Type B pancreatic cell (in vitro differentiated cells): ENCODE measurements at places on chromosomes 6 and 20.

DNA sequence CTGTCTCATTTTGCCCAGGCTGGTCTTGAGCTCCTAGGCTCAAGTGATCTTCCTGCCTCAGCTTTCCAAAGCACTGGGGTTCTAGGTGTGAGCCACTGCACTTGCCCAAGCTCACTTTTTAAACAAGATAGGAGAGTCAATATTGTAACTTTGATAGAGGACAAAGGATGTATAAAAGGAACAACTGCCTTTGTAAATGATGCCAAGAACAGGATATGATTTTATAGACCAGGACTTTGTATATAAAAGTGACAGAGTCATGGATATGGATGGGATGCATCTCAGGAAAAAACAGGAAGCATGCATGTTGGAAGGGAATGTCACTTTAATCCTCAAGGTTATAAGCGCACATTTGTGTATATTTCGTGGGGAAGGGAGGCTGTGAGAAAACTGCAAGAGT lies 338.4 kb downstream of the PRL start:
- no peak for DNase-seq

GRCh38 chr6:138229072-138229471 lies 10.8 kb upstream of the PBOV1 start:
- no peak for DNase-seq

GRCh38 chr6:36826520-36827227 lies 12.6 kb downstream of the CPNE5 start:
- no peak for DNase-seq

GRCh38 chr6:130105996-130106704 lies 87.8 kb downstream of the L3MBTL3 start:
- no peak for DNase-seq

DNA sequence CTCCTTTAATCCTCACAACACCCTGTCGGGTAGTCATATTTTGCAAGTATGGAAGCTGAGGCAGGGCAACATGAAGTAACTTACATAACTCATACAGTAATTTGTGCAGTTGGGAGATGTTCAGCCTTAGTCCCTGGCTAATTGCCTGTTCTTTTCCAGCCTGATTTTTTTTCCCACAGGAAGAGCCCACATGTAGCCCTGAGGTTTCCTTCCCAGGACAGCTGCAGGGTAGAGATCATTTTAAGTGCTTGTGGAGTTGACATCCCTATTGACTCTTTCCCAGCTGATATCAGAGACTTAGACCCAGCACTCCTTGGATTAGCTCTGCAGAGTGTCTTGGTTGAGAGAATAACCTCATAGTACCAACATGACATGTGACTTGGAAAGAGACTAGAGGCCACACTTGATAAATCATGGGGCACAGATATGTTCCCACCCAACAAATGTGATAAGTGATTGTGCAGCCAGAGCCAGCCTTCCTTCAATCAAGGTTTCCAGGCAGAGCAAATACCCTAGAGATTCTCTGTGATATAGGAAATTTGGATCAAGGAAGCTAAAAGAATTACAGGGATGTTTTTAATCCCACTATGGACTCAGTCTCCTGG lies 5.0 kb upstream of the BTN2A1 start:
- no peak for DNase-seq

- DNase-seq, result no peak
Observed at GRCh38 chr20:11438412-11438811, 479.3 kb upstream of the BTBD3 start.

DNA sequence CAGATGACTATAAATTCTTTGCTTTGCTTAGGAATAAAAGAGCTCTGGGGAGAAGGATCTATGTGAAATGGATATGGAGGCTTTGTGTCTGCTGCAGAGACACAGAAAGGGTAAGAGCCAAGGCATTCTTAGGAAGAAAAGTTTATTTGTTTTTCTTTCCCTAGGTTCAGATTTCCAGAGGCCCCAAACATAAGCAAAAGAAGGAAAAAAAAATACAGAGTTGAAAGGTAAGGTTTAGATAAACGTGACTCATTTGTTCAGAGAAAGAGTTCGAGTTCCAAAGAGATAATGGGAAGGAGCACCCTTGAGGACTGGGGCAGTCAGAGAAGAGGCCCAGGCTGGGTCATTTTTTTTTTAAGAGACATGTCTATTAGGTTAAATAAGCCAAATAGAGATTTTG lies 27.4 kb upstream of the BMP5 start:
- no peak for DNase-seq

DNA sequence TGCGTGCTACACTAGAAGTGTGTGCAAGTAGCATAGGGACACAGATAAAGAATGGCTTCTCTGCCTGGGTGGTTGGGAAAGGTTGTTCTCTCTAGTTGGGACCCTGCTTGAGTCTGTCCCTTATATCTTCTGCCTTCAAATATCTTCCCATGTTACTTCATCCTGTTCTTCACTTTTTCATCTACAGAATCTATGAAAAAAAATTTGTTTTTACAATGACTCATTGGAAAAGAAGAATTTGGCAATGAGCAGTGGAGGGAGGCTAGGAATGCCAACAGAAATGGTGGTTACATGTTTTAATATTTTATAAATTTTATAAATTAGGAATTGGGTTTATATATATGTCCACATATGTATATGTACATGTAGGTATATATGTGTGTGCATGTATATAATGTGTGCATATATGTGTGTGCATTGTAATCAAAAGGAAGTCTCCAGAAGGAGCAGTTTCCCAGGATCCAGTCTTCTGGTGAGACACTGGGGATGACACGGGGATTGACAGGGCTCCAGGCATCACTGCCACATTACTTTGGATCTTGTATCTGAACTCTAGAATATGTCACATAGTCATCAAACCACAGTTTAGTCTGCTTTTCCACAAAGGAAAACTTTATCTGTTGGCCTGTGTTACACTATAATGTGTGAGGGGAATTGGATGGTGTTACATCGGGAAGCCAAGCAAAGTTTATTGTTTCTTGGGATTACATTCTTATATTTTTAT lies 75.3 kb upstream of the RIPOR2 start:
- DNase-seq, result no peak

GRCh38 chr6:128759901-128760300 lies 123.0 kb upstream of the LAMA2 start:
- DNase-seq, result no peak

DNA sequence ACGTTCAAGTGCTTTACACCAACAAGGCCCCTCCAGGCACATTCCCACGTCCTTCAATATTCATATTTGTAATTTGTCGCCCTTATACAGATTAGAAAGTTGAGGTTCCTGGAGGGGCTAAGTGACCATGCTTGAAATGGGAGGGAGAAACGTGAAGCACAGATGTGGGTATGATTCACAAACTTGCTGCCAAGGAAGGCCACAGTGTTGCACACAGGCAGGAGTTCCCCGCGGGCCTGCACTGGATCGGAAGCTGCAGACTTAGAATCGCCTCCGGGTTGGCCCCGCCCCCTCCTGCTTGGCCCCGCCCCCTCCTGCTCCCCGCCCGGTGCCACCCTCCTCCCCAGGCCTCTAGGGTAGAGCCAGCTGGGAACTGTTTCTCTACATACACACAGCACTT lies 58.2 kb upstream of the QKI start:
- no peak for DNase-seq

GRCh38 chr20:3485913-3486312 lies 15.1 kb downstream of the ATRN start:
- no peak for DNase-seq

DNA sequence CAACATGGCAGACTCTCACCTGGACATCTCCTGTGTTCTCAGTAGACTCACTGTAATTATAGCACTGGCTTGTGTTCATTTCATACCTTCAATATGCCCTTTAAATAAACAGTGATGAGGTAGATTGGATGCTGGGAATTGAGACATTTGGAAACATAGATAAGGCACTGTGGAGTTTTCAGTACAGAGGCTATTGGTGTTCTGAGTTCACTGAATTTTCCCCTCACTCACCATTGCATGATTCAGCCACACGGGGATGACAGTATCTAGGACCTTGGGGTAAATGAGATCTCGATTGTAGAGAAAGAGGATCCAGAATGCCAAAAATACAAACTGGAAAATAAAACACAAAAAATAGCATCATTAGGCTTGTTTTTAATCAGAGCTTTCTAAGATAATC lies 12.6 kb downstream of the ADTRP start:
- no peak for DNase-seq

DNA sequence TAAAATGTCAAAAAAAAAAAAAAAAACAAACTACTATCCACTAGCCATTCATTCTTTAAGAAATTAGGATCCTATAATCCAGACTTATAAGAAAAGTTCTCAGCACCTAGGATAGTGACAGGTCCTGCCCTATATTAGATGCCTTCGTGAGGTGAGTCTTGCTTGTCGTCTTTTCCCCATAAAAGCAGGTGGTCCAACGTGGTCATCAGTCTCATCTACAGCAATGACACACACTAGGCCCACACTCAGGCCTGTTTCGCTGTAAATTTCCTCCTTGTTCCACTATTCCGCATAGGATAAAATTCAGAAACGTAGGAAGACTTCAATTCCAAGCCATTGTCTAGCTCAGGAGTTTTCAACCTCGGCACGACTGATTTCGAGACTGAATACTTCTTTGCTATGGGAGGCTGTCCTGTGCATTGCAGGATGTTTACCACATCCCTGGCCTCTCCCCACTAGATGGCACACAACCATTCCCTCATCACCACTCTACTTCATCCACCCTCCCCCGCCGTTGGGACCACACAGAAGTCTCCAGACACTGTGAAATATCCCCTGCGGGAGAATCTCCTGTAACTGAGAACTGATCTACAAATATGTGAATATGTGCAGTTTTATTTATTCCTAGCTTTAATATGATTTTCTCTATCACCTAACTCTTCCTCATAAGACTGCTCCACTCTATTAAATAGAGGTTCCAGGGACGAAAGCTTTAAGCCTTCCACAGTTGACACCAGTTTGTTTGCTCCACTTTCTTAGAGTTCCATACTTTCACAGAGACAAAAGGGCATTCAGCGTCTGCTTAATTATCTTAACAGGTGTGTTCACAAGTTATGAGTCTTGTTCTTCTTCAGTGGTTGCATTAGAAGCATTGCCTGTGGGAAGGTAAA lies 346.3 kb downstream of the BMP2 start:
- no peak for DNase-seq

GRCh38 chr20:44761423-44761822 lies 15.8 kb downstream of the KCNK15 start:
- DNase-seq, result no peak

GRCh38 chr6:89010825-89011224 lies 47.4 kb upstream of the RNGTT start:
- no peak for DNase-seq

- DNase-seq, result no peak
Observed at GRCh38 chr6:12364621-12365020, 74.5 kb downstream of the EDN1 start.

- no peak for DNase-seq
Observed at GRCh38 chr6:88989215-88989614, 25.8 kb upstream of the RNGTT start.

DNA sequence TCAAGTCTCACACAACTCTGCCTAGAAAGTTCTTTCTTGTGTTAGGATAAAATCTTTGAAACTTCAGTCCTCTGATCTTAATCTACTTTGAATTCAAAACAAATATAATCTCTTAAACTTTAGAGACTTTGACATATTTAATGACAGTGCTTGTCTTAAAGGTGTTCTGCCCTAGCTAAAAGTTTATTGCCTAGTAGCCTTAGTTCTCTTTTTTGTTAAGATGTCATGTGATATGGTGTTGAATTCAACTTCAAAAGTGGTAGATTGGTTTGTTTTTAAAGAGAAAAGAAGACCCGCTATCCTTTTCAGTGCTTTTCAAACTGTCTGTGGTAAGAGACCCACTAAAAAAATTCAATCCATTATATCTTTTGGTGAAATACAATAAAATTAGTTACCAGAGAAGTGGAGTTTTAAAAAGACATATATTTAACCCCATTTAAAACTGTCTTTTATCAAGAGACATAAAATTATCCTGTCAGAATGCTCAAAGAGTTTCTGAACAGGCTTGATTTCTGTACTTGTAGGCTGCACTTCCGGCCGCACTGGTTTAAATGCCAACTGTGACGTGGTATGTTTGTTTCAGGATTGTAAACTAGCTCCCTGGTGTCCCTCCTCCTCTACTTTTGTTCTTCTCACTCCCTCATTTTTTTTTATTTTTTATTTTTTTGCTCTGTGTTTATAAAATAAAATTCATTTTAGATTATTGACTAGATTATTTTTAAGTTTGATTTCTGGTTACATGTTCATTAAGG lies 76.5 kb downstream of the QKI start:
- DNase-seq, result no peak

DNA sequence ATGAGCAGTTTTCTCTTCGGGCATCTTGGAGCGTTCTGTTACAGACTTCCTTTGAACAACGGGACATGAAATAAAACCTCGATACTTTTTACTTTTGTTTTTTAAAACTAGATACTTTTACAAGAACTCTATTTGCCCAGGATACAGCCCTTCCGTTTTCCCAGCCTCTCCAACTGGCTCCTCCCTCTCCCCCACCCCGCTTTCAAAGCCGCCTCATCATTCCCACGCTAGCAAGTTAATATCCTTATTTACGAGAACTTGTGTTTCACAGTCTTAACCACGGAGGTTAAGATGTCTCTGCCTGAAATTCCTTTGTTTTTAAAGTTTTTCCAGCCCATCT lies 241 bp upstream of the CFAP206 start:
- no peak for DNase-seq

- DNase-seq, result no peak
Observed at GRCh38 chr6:5442319-5442718, 181.0 kb downstream of the FARS2 start.

DNA sequence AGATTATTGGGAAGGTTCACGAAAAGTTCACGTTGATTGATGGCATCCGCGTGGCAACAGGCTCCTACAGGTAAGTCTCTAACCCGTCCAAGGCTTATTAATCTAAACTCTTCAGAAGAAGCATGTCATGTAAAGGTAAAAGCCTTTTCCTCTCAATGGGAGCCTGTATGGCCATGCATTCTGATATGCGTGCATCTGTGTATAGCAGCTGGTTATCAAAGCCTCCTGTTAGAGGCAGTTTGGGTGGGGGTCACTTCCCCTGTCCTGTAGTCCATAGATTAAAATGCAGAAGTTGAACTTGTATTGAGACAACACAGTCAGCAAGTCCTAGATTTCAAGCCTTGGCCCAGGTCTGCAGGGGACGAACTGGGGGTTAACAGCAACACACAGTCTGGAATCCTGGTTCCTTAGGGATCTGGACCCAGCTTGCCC lies 14.2 kb upstream of the DHX35 start:
- no peak for DNase-seq

- no peak for DNase-seq
Observed at GRCh38 chr20:63264000-63264399, 8.6 kb upstream of the ARFGAP1 start.

DNA sequence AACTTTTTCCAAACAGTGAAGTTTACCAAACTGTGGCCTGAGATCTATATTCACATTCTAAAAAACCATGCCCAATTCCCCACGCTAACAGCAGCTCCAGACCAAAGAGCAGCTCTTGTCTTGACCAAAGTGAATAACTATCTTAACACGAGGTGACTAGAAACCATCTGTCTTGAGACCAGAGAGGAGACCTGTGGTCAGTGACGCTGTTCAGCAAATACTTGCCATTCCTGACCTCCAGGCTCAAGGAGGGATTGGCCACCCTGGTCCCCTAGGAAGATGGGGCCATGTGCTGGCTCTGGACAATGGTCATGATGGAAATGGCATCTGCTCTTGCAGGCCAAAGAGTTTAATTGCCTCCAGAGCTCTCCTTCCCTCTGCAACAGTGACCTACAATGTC lies 104.4 kb upstream of the CD93 start:
- DNase-seq, result no peak

GRCh38 chr6:1945235-1945832 lies 300.1 kb downstream of the GMDS start:
- DNase-seq, result no peak
